LHCN-M2 (cell line): ENCODE measurements at places on chromosomes 4 and X. TPM values are rescaled to one million over a fixed set of nuclear protein-coding genes. Genes with fewer than 3 reads are reported as not detected.

AFP gene
- total RNA-seq = 0.58 TPM in 1 of 2 replicates, not detected in the other

- no peak for DNase-seq
Observed at GRCh38 chr4:177986236-177986635, 544.0 kb upstream of the AGA start.

- no peak for DNase-seq
Observed at GRCh38 chr4:3302786-3303564, 10.2 kb downstream of the RGS12 start.

- DNase-seq = no peak
Observed at GRCh38 chrX:92213786-92214185, 434.6 kb downstream of the PCDH11X start.

DNA sequence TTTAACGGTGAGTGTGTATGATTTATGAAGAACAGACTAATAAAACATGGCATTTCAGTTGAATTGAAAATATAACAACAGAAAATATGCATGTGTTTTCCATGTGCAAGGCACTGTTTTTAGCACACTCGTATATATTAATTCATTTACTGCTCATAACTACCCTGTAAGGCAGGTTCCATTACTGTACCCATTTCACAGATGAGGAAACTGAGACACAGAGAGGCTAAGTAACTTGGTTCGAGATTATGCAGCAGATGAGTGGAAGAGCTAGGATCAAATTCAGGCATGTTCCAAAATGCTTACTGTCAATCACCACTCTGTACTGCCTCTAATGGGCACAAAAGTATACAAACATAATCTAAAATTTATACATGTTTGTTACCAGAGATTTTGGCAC is 20.4 kb downstream of the MBNL3 start:
- DNase-seq = no peak

DNA sequence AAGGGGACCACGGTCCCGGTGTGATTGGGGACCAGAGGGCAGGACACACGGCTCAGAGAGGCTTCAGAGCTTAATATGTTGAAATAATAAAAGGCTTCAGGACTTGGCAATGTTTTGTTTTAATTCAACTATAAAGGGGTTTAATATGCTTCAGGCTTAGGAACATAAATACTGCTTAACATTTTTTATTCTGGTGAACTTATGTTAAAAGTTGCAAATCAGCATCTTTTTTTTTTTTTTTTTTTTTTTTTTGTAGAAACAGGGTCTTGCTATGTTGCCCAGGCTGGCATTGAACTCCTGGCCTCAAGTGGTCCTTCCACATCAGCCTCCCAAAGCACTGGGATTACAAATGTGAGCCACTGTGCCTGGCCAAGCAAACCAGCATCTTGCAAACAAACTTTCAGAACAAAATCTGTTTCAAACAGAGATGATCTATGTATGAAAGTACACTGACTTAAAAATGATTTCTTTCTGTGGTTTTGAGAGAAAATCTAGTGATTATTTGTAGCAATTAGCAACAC is 37.7 kb downstream of the RHOH start:
- DNase-seq = no peak

- DNase-seq = no peak
Observed at GRCh38 chr4:17112292-17112659, 213.8 kb upstream of the LDB2 start.

GRCh38 chrX:115393271-115393670 is 103.8 kb downstream of the LUZP4 start:
- DNase-seq = peak; percentile 31

DNA sequence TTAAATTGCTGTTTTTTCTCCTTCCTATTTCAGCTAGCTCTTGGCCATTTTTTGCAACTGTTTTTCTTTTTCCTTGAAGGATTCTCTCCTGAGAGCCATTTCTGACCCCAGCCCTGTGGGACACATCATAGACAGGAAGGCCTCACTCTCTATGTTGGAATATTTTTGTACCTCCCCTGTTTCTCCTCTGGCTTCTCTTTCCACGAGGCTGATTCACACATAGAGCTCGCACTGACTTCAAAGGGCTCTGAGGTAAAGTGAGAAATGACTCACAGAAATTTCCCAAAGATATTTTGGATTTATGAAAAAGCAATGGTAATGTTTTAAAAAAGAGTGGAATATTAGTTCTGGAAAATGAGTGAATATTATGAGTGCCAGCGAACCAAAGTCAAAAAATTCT is 181.7 kb upstream of the IGFBP7 start:
- no peak for DNase-seq

DNA sequence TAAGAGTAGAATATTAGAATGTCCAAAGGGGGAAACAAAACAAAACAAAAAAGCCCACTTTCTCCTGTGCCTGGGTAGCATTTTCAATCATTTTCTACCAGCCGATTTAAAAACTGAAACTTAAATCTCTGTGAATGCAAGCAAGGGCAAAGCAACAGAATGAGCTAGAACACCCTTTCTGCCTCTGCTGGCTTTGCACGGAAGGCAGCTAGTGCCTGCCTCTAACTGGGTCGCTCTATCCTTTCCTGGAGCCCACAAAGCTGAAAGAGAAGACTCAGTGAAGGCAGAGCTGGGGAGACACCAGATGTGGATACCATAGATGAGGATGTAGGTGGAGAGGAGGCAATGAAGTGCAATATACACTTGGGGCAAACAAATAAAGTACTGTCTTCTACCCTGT is 248.9 kb upstream of the TTC29 start:
- no peak for DNase-seq
